ENCODE measurements at places on chromosomes 1 and 21.

GRCh38 chr1:202207292-202207691 is 13.7 kb downstream of the LGR6 start:
- no peak for DNase-seq

GRCh38 chr1:196660852-196661251 is 9.0 kb downstream of the CFH start:
- DNase-seq, result no peak

- no peak for DNase-seq
These were observed 1.8 kb downstream of the LAPTM5 start for GRCh38 chr1:30755746-30756145.

DNA sequence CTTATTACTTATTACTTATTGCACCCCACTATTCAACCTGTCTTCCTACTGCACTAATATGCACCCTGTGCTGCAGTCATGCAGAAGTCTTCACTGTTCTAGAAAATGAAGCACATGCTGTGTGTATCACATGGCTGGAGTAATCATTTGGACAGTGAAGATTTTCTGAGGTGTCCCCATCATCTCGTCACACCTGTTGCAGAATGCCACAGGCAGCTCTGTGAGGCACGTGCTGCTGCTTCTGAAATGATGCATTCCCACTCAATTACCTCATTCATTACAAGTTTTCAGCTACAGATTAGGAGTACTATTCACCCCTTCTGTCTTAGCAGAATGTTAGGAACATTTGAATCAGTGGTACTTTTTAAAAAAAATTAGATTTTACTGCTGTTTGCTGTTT is 325.7 kb upstream of the ST6GALNAC5 start:
- no peak for DNase-seq

- peak; percentile 51 for DNase-seq
These were observed 93.9 kb upstream of the PPM1J start for GRCh38 chr1:112808861-112809684.

GRCh38 chr1:231032963-231033362 is 7.1 kb downstream of the FAM89A start:
- no peak for DNase-seq

DNA sequence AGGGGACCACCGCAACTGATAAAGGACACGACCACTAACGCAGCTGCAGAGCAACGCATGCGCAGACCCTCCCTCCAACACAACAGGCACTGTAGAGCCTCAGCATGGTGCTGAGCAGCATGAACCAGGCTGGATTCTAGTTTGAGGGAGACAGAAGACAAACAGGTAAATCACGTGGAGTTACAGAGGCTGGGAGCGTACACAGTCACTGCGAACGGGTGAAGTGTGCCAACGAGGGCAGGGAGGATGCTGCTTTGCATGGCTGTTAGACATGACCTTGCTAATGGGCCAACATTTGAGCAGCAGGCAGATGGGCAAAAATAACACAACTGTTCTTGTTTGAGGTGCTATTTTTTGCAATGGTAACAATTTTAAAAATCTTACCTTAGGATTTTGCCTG is 55.2 kb upstream of the NADK start:
- no peak for DNase-seq

- no peak for DNase-seq
These were observed 31.1 kb downstream of the CD55 start for GRCh38 chr1:207352554-207352953.

GRCh38 chr21:18000981-18001686 is 182.0 kb upstream of the C21orf91 start:
- no peak for DNase-seq

DNA sequence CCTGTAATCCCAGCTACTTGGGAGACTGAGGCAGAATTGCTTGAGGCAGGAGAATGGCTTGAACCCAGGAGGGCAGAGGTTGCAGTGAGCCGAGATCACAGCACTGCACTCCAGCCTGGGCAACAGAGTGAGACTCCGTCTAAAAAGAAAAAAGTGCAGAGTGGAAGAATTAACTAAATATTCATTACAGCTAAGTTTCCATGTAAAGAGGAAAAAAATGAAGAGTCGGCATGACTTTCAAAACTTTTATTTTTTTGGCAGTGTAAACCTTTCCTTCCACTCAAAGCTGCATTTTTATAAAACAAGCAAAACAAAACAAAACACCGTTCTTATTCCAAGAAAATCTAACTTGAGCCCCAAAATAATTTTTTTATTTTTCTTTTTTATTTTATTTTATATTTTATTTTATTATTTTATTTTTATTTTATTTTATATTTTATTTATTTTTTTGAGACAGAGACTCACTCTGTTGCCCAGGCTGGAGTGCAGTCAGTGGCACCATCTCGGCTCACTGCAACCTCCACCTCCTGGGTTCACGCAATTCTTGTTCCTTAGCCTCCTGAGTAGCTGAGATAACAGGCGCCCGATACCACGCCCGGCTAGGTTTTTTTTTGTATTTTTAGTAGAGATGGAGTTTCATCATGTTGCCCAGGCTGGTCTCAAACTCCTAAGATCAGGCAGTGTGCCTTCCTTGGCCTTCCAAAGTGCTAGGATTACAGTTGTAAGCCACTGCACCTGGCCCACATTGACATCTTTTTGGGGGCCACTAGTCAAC is 62.9 kb downstream of the PACC1 start:
- DNase-seq, result no peak

- no peak for DNase-seq
These were observed 22.5 kb downstream of the CEP350 start for GRCh38 chr1:179976970-179977651.

DNA sequence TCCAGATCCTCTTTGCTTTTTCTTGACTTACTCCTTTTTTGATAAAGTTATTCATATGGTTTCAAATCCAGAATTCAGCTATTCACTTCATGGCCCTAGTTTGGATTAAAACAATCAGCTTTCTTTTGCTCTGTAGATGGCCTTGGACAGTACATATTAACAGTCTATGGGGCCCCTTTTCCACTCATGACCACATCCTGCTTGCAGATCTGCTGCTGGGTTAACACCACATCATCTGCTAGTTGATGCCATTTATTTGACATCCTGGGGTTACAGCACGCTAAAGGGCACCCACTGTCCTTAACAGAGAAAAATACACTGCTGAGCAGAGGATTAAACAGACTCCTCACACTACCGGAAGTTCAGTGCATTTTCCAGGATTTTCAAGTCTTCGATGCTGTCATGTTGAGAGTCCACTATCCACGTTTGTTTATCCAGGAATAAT is 941 bp upstream of the IFI16 start:
- no peak for DNase-seq

Measured in amygdala (tissue), 56 donors.